Stimulated activated CD8-positive, alpha-beta memory T cell treated with anti-CD3 and anti-CD28 coated beads, Interleukin-15, amount 100 ng/mL, for 4 hours (primary cell): ENCODE measurements at places on chromosomes 1 and 21.
A peak's percentile ranks its signal among the peaks of the same experiment; 100 is the strongest.

GRCh38 chr1:18191481-18192155 lies 84.0 kb downstream of the IGSF21 start:
- no peak for DNase-seq

- DNase-seq: no peak
Observed at GRCh38 chr1:208145167-208145566, 99.0 kb downstream of the PLXNA2 start.

DNA sequence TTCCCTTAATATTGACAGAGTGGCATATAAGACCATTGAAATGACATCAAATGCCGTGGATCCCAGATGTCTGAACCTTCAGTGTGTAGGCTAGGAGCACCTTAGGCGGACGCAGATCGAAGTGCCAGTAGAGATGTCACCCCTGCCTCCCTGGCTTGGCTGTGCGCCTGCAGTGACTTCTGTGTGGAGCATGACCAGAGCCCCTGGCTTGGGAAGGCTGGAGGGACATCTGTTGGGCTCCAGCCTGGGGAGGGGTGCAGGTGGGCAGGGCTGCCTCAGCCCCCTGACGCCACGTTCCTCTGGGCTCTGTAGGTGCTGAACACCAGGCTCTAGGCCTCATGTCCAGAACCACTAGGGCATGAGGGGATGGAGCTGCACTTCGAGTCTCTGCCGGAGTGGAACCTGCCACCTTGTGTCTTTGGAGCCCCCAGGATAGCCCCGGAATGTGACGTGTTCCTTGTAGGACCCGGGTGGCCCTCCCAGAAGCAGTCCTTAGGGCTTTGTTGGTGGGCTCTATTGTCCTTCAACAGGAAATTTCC lies 103.8 kb downstream of the ADARB1 start:
- DNase-seq: no peak

DNA sequence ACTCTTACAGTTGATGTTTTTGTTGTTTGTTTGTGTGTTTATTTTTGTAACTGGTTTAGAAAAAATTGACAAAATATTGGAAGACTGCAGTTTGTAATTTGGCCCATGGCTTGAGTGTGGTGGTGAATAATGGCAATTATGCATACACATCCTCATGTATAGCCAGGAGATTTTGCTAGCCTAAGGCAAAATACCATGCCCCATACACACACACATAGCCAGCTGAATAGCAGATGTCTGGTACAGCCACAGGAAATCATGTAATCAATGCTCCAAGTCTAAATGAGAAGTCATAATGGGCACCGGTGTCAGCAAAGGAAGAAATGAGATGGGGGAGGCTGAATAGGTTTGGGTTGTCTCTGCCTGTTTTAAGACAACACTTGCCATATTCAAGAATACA lies 135.2 kb upstream of the COA6 start:
- no peak for DNase-seq

DNA sequence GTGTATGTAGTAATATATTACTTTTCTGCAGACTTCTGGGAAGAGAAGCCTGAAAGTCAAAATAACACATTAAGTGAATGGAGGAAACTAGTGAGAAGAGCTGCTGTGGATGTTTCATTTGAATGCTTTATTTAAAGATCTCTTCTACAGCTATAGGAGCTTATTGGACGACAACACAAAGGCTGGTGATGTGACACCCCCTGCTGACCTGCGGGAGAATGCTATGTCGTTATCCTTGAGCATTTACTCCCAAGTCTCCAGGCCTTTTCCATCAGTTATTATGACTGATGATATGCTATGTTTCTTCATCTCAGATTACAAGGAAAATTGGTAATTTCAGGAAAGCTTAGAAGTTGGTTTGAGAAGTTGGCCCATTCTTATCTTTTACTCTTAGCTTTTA lies 22.3 kb upstream of the PLA2G4A start:
- no peak for DNase-seq

DNA sequence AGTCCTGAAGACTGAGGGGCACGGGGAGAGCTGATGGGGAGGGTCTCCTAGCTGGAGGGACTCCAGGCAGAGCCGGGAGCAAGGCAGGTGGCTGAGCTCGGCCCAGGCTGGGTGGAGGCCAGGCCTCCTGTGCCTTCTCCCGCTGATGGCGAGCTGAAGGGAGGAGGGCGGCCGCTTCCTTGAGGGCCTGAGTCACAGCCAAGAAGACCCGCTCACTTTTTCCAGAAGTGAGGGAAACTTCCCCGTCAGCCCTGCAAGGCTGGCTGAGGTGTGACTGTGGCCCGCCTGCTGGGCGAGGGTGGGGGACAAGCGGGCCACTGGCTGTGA lies 1.7 kb upstream of the VWA1 start:
- DNase-seq: peak; percentile 36

- no peak for DNase-seq
Observed at GRCh38 chr1:171803045-171803444, 21.6 kb downstream of the METTL13 start.

- DNase-seq: no peak
Observed at GRCh38 chr1:211377539-211378450, 51.2 kb downstream of the TRAF5 start.

DNA sequence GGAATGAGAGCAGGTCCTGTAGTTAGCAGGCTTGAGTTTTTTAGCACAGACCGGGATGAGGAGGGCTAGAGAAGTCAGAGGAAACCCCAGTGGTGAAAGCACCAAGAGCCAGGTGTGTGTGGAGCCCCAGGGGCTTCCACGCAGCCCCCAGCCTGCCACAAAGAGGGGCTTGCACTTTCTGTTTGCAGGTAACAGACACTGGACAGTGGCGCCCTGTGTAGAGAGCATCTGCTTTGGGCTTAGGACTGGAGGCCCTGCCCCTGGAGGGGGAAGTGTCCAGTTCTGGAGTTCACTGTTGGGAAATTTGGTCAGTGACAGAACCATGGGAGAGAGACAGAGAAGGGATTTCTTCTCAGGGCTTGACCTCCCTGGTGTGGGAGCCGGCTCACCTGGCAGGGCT lies 19.5 kb downstream of the AGT start:
- DNase-seq: no peak

DNA sequence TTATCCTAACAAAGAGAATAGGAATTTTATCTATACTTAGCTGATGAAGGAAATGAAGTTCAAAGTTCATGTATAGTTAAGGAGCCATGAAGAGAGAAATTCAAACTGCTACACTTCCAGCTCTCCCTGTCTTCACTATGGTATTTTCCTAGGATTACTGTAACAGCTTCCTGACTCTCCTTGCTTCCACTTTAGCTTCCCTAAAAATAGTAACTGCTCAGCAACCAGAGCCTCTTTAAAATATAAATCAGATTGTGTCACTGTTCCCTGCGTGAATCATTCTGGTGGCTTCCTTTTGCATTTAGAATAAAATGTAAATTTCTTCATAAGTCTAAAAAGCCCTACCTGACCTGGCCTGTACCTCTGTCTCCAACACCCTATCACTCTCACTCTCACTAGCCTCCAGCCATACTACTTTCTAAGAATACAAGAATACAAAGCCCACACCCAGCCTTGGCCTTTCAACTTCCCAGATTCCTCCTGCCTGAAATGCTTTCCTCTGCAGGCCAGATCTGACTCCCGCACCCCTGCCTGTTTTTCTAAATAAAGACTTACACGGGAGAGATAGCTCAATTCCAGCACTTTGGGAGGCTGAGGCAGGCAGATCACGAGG lies 30.5 kb downstream of the OR10J1 start:
- DNase-seq: no peak

- no peak for DNase-seq
Observed at GRCh38 chr1:161159913-161160243, 578 bp downstream of the USP21 start.

- DNase-seq: no peak
Observed at GRCh38 chr1:196180847-196181593, 427.2 kb downstream of the KCNT2 start.

GRCh38 chr1:235783148-235783776 lies 83.4 kb downstream of the LYST start:
- DNase-seq: no peak

DNA sequence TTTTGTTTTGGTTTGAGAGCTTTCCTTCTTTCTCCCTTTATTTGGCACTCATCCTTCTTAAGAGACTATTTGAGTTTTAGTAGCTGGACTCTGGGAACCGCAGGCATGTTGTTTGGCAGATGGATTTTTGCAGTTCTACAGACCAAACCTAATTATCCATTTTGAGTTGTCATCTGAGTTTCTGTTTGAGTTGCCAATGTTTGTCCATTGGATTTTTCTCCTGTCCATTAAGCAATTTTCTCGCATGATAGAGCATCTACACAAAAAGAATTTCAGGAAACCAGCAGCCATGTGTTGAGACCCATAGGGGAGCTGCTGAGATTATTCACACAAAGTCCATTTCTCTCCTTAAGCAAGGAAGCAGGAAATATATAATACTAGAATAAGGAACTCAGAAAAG lies 17.2 kb upstream of the CXADR start:
- DNase-seq: no peak

DNA sequence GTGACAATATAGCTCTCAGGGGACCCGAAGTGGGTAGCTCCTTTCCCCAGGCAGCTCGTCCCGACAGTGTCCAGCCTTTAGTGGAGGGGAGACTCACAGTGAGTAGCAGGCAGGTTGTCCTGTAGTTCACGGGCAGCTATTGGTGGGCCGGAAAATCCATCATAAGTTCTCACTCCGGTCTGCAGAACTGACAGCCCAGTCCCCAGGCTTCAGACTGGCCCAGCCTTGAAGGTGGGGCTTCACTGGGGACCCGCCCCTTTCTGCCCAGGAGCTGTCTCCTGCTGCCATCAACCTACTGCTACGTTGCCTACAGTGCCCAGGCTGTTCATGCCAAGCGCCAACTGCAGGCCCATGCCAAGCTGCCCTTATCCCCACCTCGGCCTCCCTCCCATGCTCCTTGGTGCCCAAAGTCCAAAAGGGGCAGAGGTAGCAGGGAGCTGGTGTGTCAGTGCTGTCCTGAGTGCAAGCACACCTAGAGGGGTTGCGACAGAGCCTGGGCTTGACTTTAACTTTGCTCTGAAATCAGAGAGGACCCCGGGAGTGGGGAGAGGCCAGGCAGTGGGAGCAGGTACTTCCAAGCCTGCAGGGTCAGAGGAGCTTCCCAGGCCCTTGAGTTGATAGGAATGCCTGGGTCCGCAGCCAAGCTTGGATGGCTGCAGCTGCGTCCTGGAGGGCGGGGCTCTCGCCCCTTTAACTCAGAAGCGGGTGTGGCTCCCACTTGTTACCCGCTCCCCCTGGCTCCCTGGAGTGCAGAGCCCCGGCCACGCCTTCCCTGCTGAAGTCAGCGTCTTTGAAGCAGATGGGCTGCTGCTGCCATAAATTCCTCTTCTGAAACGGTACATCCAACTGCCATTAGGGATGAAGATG lies 1144.3 kb upstream of the NCAM2 start:
- no peak for DNase-seq

GRCh38 chr1:42806593-42806992 lies 10.3 kb upstream of the ERMAP start:
- DNase-seq: no peak

DNA sequence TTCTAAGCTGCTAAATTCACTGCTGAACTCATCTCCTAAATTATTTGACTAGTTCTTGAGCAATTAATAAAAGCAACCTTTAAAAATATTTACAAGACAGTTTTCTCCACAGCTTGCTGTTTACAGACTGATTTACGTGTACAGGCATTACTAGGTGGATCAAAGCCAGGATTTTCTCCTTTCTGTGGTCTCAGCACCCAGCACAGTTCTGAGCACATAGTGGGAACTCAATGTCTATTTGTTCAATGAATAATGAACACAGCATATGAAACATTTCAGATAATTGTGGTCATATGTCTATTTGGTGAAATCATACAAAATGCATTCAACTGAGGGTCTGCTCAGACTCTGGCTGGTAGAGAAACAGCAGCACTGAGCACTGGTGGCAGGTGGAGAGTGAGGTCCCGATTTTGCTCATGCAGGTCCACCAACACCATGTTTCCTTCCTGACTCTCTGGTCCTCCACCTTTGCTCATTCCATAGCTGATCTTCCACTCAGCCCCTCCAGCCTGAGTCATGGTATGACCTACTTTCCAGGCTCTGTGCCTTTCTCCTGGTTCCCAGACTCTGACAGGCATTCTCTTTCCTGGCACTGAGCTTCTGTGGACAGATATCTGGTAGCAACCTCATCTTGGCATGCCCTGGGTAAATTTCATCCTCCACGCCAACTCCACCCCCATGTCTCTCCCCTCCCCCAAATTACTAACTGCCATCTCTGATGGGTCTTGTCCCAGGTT lies 311.3 kb downstream of the TGFB2 start:
- no peak for DNase-seq

DNA sequence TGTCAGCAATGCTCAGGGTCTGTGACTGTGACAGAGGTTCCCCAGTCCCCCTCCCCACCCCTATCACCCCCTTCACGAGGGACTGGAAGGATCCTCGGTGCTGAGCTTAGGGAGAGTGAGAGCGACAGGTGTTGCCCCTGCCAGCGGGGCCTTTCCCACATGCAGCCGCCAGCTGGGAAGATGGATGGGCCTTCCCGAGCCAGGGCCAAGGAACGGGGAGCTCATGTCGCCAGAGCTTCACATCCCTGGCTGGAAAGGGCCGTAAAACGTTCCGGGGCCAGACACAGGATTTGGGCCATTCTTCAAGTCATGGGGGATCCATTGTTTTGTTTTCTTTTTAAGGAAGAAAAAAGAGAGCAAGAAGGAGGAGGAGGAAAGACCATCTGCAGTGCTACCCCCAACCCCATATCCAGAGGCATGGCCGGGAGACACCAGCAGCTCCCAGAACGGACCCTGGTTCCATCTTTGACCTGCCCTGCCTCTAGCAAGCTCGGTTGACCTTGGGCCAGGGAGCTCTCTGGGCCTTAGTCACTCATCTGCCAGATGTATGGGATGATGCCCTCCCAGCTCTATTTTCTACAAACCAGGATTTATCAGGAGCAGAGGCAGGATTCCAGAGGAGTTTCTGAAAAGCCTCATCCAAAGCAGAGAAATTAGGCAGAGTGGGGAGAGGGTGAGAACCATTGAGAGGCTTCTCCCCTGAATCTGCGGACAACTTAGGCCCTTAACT lies 54.1 kb downstream of the TAS1R2 start:
- DNase-seq: no peak

- DNase-seq: no peak
Observed at GRCh38 chr1:192603218-192603787, 27.7 kb downstream of the RGS1 start.

GRCh38 chr21:29077651-29078090 lies 4.2 kb upstream of the CCT8 start:
- DNase-seq: no peak
